ENCODE measurements at places on chromosomes 5 and 9.

GRCh38 chr5:170114271-170114670 is 8.6 kb downstream of the FOXI1 start:
- no peak for DNase-seq

DNA sequence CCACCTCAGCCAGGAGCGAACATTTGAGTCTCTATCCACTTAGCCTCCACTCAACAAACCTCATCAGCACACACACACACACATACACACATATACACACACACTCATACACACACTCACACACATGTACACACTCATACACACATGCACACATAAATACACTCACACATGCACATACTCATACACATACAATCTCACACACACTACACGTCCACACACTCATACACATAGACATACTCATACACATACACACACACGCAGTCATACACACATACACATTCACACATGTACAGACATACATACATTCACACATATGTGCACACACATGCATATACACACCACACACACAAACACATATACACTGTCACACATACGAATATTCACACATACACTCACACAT is 208.2 kb downstream of the AGTPBP1 start:
- no peak for DNase-seq

DNA sequence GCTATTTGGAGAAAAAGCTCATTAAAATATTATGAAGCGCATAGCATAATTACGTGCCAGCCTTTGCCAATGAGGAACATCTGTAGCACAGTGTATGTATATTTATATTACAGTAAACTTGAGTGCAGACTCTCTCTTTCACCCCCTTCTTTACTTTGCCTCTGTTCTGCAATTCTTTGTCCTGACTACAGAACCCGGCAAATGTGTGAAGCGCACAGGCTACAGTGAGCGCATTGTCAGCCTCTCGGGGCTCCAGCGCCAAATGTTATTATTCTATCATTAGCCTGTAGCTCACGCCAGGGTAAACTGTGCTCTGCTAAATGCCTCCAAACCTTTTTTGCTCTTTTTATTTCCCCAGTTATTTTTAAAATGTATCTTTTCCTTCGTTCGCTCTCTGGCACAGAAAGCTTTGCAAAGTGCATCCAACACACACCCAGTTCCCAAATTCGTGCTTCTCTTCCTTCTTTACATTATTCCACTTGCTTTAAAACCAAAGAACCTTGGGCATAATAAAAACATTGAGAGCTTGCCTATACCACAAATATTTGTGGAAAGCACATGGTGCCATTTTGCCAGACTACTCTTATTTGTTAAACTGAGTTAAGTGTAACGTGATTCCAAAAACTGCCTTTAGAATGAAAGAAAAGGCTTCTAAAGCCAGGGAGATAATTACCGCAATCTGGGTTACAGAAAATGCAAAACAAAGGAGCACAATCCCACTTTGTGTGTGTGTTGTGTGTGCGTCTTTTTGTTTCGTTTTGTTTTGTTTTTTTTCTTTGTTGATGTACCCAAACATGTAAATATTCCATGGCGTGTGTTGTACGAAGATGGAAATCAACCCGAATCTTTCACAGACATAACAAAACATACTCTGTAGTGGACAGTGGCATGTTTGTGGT is 164.1 kb upstream of the MPDZ start:
- DNase-seq, result peak; percentile 84

DNA sequence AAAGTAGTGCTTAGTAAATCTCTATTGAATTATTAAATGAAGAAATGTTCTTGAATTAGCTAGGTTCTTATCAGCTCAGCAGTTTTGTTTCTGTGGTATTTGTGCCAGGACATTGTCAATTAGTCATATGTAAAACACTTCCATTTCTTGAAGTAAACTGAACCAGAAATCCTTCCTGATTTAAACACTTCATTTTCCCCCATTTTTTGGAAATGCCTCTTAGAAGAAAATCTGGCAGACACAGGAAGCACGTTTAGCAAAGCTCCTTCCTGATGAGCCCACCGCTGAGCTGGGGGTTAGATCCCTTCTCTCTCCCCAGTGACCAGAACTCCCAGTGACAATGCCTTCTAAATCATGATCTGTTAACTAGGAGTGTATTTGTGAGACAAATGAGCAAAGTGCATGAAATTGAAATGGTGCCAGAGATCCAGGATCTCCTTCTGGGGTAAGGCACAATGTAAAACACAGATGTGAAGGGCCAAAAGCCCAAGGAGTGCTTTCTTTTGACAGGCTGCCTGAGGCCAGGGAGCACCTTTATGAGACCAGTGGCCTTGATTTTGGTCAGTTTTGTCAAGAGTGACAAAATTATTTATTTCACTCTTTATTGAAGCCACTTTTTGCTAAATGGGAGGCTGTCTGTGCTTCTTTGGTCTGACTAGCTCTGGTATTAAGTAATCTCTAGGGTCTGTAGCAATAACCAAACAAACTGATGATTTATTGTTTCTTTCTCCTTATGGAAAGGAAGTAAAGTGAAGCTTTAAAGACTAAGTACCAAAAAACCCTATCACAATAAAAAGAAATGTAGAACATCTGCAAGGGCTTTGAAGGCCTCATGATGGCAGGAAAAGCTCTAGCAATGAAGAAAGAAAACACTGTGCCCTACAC is 25.5 kb upstream of the RUSC2 start:
- DNase-seq, result no peak

GRCh38 chr9:27356446-27356845 is 59.5 kb upstream of the EQTN start:
- DNase-seq, result peak; percentile 60

DNA sequence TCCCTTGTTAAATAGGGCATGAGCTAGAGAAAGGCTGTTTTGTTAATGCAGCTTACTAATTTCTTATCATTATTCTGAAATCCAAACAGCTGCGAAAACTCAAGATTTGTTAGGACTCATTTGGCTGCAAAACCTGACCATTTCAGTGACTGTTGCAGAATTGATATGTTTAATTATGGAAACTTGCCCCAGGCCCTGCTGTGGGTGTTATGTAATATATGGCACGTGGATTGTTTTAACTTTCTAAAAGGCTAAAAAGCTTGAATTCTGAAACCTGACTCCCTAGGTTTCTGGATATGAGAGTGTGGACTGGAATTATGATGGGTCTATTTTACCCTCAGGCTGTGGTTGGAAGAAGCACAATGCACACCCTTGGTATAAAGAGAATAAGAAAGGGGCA is 4.4 kb downstream of the IL9 start:
- DNase-seq, result no peak

GRCh38 chr5:175257847-175258194 is 186.2 kb downstream of the DRD1 start:
- DNase-seq, result no peak

DNA sequence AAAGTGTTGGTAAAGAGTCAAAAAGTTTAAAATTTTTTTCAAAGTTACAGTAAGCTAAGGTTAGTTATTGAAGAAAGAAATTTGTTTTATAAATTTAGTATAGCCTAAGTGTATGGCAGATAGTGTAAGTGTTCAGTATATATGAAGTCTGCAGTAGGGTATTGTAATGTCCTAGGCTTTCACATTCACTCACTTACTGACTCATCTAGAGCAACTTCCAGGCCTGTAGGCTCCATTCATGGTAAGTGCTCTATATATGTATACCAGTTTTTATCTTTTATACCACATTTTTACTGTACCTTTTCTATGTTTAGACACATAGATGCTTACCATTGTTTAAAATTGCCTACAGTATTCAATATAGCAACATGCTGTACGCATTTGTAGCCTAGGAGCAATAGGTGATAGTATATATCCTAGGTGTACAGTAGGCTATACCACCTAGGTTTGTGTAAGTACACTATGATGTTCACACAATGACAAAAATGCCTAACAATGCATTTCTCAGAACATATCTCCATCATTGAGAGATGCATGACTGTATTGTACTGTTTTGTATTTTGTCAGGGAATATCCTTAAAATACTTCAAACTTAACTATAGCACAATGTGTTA is 38.5 kb downstream of the CYSTM1 start:
- no peak for DNase-seq

DNA sequence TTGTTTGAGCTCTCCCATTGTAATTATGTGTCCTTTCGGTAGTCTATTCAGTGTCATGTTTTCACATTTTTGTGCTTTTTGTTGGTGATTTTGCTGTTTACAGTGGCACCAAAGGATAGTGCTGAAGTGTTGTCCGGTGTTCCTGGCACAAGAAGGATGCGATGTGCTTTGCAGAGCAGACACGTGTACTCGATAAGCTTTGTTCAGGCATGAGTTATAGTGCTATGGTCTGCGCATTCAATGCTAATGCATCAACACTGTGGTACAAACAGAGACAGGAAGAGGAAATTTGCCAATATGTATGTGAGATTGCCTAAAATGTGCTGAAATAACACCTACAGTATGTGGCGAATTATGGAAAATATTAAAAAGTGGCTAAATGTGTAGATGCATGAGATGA is 913.4 kb upstream of the ACO1 start:
- DNase-seq, result no peak

GRCh38 chr5:141623186-141623585 is 4.4 kb upstream of the DIAPH1 start:
- DNase-seq, result peak; percentile 56

DNA sequence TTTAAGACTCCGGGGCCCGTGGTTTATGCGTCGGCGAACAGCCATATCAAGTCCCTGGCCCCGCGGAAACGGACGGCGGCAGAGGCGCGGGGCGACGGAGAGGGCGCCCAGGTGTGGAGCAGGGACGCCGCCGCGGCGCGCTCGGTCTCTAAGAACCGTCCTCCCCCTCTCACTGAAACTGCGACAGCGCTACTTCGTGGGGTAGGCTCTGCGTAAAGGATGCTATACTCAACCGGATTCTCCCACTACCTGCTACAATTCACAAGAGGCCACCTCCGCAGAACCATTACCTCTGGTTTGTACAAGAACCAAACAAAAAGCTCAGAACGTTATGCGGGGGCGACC is 404 bp downstream of the MRNIP start:
- DNase-seq, result no peak

DNA sequence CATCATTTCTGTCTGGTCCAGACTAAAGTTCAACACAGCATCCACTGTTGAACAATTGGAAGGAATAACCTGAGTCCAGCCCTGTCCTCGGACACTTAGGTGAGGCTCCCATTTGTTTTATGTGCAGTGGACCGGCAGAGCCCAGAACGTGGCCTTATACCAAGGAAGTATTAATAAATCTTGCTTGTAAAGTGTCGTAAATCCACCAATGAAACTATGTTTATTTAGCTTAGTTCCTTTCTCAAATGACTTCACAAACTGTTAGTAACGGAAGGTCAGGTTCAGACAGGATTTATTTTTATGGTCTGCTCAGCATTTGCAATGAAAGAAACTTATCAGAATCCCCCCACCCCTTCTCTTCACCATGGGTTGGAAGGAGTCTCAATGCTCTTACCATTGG is 149.5 kb downstream of the PCSK1 start:
- no peak for DNase-seq

DNA sequence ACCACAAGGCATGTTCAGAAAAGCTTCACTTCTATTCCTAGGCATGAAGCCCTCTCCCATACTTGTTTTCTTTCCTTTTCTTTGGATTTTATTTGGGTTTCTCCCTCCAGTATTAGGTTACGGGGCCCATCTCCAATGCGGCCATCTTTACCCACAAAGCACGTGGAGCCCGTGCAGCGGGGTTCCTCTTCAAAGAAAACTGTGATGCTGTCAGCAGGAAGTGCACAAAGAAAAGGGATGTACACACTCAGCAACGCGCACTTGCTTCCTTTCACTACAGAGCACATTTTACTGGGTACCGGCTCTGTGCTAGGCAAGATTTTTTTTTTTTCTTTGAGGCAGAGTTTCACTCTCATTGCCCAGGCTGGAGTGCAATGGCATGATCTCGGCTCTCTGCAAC is 106.6 kb downstream of the COL23A1 start:
- peak; percentile 17 for DNase-seq

DNA sequence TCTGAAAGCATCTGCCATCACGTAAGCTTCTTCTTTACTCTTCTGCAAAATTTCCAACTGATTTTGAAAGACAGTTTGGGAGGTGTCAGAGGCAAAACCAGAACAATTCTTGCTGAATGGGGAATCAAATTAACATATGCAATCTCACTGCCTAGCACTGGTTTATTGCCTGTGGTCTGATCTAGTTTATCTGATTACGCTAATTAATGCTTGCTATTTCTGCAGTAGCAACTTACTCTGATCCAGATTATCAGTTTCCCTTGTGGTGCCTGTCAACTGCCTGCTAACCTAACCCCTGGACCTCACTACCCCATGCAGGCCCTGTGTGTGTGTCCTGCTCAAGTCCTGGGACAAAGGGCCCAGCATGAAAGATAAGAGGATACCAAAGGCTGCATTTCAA is 40.3 kb downstream of the CCDC125 start:
- DNase-seq, result no peak

DNA sequence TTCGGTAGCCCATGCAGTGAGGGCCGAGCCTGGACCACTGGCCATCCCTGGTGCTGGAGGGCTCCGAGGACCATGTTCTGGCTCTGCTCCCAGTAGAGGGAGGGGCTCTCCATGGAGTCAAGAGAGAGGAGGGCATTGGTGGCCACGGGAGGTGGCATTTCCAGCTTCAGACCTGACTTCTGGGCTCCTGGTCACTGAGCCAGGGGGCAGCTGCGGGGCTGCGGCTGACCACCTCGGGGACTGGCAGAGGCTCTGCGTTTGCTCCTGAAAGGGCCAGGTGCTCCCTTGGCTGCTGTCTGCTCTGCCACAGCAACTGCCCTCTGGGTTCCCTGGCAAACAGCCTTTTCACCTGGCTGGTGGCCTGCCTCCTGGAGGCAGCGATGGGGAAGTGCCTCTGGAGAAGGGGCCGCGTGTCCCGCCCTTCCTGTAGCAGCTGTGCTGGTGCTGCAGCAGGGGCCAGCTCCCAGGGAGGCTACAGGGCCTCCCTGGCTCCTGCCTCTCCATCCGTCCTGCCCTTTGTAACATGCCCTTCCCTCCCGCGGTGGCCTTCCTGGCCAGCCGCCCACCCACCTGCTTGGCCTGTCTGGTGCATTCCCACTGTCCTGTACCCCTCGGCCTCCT is 144.6 kb downstream of the CACNA1B start:
- DNase-seq, result no peak

- peak; percentile 15 for DNase-seq
Observed at GRCh38 chr9:117523531-117524153, 108.8 kb upstream of the ASTN2 start.

DNA sequence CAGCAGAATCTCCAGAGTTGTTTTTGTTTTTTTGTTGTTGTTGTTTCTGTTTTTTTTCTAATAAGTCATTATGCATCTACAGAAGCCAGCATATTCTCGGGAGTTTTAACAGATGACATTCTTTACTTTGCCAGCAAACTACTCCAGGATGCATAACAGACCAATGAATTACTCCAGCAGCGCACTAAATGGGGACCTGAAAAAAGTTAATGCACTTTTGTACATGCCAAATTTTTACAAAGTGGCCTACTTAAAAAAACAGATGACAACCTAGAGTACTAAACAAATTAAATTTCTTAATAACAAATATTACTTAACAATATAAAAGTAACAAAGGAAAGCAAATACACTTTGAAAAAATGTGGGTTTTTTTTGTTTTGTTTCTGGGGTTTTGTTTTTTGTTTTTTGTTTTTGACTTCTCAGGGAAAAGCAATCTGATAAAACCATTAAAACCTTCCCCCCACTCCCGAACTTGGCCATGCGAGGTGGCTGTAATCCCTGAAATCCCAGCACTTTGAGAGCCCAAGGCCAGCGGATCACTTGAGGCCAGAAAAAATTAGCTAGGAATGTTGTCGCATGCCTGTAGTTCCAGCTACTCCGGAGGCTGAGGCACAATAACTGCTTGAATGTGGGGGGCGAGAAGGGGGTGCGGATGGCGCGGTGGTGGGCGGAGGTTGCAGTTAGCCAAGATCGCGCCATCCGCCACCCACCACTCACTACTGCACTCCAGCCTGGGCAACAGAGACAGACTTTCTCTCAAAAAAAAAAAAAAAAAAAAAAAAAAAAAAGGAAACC is 352.4 kb downstream of the CETN3 start:
- no peak for DNase-seq
